Activated CD4-positive, alpha-beta T cell treated with anti-CD3 and anti-CD28 coated beads for 48 hours (primary cell): ENCODE measurements at places on chromosomes 7 and 10.

GRCh38 chr10:130809181-130809580, 502.3 kb downstream of the TCERG1L start:
- no peak for DNase-seq

DNA sequence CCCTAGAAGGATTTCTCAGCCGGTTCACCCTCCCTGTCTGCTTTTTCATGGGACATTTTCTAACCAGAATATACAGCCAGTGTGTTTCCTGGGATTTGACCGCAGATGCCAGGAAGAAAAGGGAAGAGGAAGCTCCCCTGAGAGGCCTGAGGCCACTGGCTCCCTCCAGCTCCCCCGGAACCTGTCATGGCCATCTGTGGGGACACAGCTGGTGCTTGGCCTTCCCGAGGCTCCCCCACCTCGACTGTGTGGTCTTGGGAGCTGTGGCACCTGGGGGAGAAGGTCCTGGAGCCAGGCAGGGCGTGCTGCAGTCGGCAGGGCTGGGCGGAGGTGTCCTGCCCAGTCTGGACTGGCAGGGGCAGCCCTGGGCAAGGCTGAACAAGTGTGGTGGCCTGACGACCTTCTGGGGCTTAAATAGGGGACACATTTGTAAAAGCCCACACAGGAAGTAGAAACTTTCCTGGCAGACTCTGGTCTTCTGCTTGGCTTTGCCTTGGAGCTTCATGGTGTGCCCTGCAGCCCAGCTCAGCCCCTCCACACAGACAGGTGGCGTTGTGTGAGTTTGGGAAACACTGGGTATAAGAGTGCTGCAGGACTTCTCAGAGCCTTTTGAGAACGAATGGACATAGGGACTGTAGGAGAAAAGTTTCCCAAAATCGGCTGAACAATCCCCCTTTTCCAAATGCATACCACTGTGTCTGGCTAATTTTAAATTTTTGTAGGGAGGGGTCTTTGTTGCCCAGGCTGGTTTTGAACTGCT, 6.8 kb downstream of the BRI3 start:
- no peak for DNase-seq

- no peak for DNase-seq
Measured at GRCh38 chr7:1912593-1913465, 242.8 kb downstream of the ELFN1 start.

GRCh38 chr10:3330663-3331062, 158.1 kb upstream of the PITRM1 start:
- peak; percentile 9 for DNase-seq

DNA sequence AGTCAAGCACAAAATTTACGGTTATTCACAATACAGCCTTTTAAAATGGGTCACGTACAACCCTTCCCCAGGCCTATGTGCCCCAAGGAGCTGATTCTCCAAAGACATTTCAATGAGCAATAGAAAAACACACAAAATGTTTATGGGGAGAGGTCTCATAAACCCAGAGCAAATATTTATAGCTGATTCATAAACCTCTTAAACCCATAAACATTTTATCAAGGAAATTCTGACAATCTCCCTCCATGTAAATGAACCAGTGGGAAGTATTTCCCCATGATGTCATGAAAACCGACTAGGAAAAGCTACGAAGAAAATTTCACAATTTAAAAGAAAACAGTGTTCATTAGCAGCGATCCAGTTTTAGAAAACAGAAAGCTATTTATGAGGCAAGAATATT, 36.0 kb downstream of the SFMBT2 start:
- no peak for DNase-seq
